ENCODE measurements at places on chromosomes 2 and 18.
A peak's percentile ranks its signal among the peaks of the same experiment; 100 is the strongest.

DNA sequence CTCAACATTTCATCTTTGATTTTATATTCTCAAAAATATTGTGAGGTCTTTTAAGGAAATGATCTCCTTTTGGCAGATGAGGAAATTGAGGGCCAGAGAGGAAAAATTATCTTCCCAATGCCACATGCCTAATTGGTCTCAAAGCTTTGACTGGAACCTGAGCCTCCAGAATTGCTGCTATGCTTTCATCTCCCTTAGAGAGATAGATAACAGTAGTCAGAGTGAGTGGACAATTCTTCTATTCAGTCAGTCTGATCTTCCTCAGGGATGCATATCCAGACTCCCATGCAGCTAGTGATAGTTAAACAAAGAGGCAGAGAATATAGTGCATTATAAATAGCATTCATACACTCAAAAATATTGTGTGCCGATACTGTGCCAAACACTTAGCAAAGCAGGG lies 3.8 kb upstream of the CLASP1 start:
- no peak for DNase-seq

DNA sequence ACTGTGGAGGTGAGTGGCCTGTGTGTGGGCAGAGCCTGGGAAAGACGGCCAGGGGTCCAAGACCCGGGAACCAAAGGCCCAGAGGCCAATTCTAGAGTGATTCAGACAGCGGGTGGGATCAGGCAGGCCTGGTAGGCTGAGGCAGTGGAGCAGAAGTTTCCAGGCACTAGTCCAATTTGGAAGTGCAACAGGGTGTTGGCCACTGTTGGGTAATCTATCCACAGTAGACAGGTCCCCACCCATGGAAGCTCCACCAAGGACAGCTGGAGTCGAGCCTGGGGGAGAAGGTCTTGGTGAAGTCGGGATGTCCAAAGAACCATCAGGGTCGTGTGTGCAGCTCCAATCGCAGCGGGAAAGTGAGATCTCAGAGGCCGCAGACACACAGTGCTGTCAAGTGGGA lies 125.8 kb upstream of the COPS8 start:
- no peak for DNase-seq

GRCh38 chr2:56416500-56417176 lies 232.8 kb downstream of the CCDC85A start:
- DNase-seq = no peak

- no peak for DNase-seq
Observed at GRCh38 chr2:133360882-133361281, 207.4 kb downstream of the NCKAP5 start.

DNA sequence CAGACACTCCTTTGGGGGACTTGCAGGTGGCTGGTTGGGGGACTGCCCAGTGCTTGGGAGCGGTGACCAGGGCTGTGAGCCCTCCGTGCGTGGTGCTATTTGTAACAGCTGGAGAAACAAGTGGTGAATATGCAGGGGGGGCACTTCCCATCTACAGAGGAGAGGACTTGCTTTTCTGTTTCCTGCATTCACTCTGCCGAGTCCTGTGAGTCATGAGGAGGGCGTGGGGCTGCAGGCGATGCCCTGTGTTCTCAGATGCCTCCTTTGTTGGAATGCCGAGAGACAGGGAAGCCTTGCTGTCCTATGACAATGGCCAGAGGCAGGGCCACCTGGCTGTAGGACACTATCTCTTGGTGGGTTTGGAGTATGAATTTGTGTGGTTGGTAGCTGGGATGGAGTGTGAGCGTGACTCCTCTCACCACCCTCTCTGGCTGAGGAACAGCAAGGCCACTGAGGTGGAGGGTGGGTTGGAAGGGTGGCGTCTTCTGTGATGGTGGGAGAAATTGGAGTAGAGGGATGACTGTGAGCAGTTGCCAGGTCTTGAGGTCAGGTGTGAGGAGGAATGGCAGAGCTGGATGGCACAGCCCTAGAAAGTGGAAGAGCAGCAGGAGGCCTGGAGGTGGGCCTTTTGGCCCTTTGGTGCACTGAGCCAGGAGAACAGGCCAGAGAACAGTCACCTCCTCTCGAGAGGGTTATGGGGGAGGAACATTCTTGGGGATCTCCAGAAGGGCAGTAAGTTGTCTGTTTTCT lies 24.3 kb downstream of the FHOD3 start:
- DNase-seq = no peak

DNA sequence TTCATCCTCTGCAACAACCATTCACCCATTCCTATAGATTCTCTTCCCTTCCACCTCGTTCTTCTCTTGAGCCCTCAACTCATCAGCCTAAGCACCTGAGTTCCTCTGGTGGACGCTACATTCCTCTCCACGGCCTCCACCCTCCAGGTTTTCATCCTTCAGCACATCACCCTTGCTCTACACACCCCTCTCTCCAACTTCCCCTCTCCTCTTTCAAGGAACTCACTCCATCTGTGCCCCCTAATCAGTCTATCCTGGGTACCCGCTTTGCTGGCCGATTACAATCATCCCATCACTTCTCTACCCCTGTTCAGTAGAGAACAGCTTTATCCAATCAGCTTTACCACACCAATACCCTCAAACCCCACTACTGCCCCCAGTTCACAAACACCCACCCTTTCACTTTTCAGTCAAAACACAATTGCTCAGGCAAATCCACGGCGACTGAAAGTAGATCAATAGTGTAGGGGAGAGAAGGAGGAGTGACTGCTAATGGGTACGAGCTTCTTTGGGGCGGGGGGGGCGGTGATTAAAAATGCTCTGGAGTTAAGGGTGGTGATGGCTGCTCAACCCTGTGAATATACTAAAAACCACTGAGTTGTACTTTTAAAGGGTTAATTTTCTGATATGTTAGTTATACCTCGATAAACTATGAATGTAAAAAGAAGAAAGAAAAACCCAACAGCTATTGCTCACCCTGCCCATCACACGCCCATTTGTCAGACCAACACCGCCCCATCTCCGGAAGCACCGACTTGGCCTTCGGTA lies 857 bp downstream of the DYM start:
- no peak for DNase-seq

- no peak for DNase-seq
Observed at GRCh38 chr2:240529344-240529999, 28.3 kb downstream of the ANKMY1 start.

DNA sequence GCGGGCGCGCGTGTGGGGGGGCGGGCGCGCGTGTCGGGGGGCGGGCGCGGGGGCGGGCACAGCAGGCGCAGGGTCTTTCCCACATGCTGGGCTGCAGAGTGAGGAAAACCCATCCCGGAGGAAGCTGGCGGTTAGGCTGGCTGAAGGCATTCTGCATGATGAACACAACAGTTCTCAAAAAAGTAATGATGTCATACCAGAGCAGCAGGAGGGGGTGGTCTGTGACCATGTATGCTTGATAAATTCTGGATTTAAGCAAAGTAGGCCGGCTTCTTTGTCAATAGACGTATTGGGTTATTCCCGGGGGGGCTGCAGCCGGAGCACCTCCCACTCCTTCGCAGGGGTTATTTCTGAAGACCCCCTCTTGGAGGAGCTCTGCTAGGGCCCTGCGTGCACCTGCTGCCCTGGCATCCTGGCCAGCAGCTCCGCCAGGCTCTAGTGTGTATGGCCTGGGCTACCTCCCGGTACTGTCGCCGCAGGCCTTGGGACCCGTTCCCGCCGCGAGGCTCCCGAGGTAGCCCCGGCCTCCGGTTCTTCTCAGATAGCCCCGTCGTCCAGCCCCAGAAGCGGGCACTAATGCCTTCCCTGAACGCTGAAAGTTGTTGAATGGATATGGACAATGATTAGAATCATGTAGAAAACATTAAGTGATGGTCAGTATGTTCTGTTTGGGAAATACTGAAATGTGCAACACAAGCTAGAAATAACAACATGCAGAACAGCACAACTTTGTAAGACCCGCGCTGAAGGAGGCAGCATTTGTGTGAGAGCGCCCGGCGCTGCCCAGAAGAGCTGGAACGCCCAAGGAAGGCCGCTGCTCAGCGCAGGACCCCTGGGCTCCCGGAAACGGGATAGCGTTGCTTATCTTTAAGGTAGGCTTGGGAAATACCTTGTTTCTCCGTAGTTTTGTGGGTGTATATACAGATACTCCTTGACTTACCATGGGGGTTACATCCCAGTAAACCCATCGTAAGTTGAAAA lies 101.4 kb upstream of the RAB6C start:
- DNase-seq = peak; percentile 60

GRCh38 chr2:43270930-43271615 lies 44.7 kb upstream of the ZFP36L2 start:
- no peak for DNase-seq

- no peak for DNase-seq
Observed at GRCh38 chr2:24945907-24946306, 25.8 kb downstream of the DNAJC27 start.

DNA sequence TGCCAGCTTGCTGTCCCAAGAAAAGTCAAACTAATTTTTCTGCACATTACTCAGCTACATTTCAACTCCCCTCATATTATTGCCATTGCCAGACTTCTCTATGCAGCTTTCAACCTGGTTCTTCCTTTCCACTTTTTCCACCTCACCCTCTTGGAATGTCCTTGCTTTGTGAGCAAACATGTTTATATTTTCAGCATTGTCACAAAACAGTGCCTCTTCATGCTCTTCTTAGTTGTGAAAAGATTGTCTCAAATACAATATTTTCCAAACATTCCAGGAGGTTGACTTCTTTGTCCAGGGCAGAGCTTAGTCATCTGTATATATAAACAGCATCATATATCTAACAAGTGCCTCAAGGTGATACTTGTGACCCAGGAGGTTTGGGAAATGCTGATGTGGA lies 803.3 kb upstream of the CELF4 start:
- DNase-seq = no peak

DNA sequence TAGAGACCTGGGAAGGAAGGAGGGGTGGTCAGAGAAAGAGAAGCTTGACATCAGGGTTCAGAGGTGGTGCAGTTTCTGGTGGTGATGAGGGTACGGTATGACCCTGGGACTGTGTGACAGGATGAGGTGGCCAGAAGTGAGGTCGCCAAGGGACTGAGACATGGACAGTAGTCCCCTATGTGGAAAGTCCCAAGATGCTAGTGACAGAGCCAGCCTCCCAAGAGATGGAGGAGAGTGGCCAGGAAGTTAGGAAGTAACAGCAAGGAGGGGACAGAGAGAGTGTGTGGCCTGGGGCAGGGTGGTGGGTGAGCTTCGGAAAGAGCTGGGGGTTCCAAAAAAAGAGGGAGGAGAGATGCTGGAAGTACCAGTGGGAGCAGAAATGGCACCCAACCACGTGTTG lies 66.0 kb downstream of the SMAD7 start:
- no peak for DNase-seq

GRCh38 chr2:95761556-95761955 lies 169.8 kb downstream of the TRIM43 start:
- no peak for DNase-seq

GRCh38 chr2:205885492-205886099 lies 200.4 kb downstream of the INO80D start:
- peak; percentile 51 for DNase-seq

DNA sequence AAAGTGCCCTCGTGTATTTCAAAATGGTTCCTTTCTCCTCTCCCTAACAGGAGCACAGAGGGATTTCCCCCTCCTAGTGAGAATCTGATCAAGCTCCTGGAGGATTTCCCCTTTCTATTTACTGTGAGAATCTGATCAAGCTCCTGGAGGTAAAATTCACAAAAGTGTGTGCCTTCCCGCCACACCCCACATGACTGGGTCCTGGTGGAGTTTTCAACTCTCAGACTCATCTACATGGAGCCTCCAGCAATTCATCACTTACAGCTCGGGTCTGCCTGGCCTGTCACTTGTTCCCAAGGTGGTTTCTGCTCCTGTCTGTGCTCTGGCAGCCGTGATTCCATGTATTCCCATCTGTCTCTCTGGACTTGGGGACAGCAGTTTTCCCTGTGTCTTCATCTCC lies 590.7 kb downstream of the FBXO15 start:
- DNase-seq = no peak

GRCh38 chr18:13178976-13179375 lies 39.6 kb upstream of the LDLRAD4 start:
- no peak for DNase-seq

DNA sequence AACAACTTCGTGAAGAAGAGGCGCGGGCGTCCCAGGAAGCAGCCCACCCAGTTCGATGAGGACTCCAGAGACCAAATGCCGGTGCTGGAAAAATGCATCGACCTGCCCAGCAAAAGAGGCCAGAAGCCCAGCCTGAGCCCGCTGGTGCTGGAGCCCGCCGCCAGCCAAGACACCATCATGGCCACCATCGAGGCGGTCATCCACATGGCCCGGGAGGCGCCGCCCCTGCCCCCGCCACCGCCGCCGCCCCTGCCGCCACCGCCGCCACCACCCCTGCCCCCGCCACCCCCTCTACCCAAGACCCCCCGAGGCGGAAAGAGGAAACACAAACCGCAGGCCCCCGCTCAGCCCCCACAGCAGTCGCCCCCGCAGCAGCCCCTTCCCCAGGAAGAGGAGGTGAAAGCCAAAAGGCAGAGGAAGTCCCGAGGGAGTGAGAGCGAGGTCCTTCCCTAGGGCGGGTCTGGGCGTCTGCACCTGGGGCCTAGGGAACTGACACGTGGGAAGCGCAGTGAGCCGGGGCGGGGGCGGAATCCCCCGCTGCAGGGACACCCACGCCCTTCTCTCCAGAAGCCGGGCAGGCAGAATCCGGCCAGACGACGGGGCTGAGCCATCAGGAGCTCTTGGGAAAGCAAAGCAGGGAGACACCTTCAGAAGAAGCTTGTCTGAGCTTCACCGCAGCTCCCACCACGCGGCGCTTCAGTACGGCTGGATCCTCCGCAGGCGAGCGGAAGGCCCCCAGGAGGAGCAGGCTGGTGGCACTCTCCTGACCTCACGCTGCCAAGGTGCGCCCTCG lies 382.8 kb downstream of the SETBP1 start:
- no peak for DNase-seq

- DNase-seq = no peak
Observed at GRCh38 chr2:9836074-9836473, 7.2 kb upstream of the TAF1B start.

DNA sequence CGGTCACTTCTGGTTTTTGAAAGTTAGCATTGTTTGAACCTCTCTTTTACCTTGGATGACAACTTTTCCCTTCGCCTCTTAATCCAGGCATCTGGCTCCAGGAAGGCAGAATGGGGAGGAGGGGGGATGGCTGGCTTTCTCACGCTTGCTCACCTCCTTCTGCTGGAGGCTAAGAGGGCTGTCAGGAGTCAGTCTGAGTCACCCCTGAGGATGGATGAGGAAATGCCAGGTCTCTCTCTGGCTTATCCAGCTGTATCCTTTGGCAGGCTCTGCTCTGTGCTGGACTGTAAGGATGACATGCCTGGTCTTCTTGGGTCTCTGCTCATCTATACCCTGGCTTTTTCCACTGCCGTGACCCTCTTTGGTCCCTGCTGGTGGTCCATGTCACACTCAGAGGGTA lies 142.9 kb upstream of the GYPC start:
- DNase-seq = no peak

All from C1 segment of cervical spinal cord (tissue), 14 donors.